Esophagus mucosa (tissue), 1 donor: ENCODE measurements at places on chromosomes 13 and 19. TPM values are rescaled to one million over a fixed set of nuclear protein-coding genes. Genes with fewer than 3 reads are reported as not detected.

Gene ERICH6B
- not detected for total RNA-seq

Gene ZNF536
- total RNA-seq: 0.20 TPM

Gene LONP1
- 47.1 TPM for total RNA-seq

Gene OR7A5
- total RNA-seq: not detected

Gene ZNF223
- 2.2 TPM for total RNA-seq

Gene AP1M2
- total RNA-seq: 61.5 TPM

Gene NLRP4
- total RNA-seq: not detected

Gene DMPK
- 15.5 TPM for total RNA-seq

Gene OR7D2
- not detected for total RNA-seq

Gene XRCC1
- total RNA-seq: 15.6 TPM

Gene MIR17HG
- 3.5 TPM for total RNA-seq

Gene COMP
- 0.16 TPM for total RNA-seq

Gene SYCN
- total RNA-seq: not detected

Gene KANK2
- total RNA-seq: 8.9 TPM

Gene ADPRHL1
- total RNA-seq: 2.5 TPM

Gene SYT5
- total RNA-seq: not detected

Gene ZNF829
- 1.5 TPM for total RNA-seq

Gene ZNF787
- total RNA-seq: 24.4 TPM

Gene DPRX
- not detected for total RNA-seq

Gene CACNG7
- not detected for total RNA-seq

Gene PCDH20
- total RNA-seq: 0.16 TPM

Gene URAD
- not detected for total RNA-seq

Gene OR7C1
- total RNA-seq: not detected

Gene KIR2DL3
- not detected for total RNA-seq

Gene ZSCAN1
- total RNA-seq: not detected

Gene SULT2B1
- 245 TPM for total RNA-seq

Gene LAIR1
- total RNA-seq: 1.5 TPM

Gene TBXA2R
- 0.64 TPM for total RNA-seq

Gene ETV2
- total RNA-seq: 2.2 TPM

Gene TEX29
- total RNA-seq: not detected

Gene PTPRH
- total RNA-seq: 3.6 TPM

Gene ZNF554
- total RNA-seq: 2.7 TPM

Gene ZNF865
- 5.3 TPM for total RNA-seq

Gene LGALS7B
- 886 TPM for total RNA-seq

Gene RNF17
- total RNA-seq: not detected

Gene FFAR2
- 1.8 TPM for total RNA-seq

Gene ZNF737
- 2.3 TPM for total RNA-seq

Gene OR7E24
- not detected for total RNA-seq

Gene MYPOP
- total RNA-seq: 3.7 TPM

Gene BTBD2
- 68.6 TPM for total RNA-seq

Gene SYMPK
- 42.9 TPM for total RNA-seq

Gene JUNB
- 267 TPM for total RNA-seq
